ENCODE measurements at places on chromosomes 2 and 18.

GRCh38 chr2:23476786-23477185 lies 91.8 kb downstream of the KLHL29 start:
- no peak for DNase-seq

DNA sequence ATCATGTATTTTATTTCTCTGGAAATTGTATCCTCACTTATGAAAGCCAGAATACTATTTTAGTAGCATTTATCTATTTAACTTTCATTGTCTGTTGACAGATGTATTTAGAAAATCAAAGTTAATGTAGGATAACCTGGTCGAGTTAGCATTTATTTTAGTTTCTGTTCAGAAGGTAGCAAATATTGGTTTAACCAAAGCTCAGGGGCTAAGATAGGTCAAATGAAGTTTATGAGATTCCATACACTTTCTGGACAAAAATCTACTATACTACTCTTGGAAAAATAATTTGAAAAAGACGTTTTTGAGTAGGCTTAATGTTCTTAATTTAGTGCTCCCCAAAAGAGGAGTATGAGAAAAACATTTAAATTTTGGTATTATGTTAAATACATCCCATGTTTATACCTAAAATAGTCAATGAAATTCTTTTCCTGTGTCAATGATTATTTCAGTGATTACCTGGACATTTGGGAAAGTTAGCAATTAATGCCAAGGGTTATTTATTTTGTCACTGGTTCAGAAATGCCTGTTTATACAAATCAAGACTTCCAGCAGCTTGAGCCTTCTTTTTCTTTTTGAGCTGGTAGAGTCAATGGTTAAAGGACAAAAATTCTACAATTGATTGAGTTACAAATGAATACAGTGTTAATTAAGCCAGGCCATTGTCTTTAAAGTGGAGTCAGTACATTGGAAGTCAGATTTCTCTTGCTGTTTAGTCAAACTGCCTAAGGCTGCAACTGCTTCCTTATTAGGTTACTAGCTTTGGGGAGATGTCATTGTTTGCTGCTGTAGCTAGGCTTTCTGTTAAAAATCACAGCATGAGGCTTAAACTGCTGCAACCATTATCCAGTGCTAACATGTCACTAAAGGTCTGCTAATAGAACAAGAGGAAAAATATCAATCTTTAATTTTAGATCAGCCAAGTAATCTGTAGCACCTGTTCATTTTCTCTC lies 182.3 kb downstream of the CAMKMT start:
- DNase-seq: no peak

- peak; percentile 92 for DNase-seq
Observed at GRCh38 chr2:38947241-38948239, 57.9 kb downstream of the ARHGEF33 start.

DNA sequence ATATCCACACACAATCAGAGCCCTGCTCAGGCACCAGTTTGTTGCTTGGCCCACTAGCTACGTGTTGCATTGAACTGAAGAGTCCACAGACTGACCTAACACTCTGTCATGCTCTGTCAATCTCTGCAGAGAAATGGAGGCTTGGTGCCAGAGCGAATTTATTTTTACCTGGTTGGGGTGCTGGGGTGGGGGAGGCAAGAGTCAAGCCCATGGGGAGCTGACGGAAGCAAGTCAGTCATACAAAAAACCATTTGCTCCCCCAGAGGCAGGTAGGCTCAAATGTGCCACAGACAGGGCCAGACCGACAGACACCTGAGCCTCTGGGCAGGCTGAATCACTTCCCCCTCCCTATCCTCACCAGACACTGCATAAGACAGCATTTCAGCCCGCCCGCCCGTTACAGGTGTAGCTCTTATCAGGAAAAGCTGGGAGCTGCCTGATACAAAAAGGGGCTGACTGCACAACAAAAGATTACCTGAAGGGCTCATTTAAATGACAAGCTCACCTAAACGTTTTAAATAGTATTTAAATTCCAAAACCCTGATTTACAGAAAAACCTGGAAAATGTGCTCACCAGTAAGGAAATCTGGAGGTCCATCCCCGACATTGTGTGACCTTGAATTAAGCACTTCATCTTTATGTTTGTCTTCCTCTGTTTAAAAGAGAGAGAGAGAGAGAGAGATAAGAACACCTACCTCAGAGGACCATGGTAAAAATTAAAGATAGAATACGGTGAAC lies 2.1 kb upstream of the PCBP1 start:
- DNase-seq: peak; percentile 31

DNA sequence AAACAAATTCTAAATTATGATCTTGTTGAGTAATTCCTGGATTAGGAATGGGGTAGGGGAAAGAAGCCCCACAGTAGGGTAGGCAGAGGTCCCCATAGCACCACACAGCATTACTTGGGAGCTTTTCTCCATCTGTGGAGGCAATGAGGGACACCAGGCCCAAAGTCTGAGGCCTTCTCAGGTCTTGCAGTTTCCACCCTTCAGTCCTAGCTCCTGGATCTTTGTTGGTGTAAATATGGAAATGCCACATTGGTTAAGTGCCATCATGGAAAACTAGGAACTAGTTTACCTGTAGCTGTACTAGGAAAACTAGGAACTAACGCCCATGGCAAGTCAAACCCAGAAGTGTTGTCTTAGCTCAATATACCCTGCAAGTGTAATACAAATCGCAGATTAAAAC lies 113.3 kb upstream of the DAPL1 start:
- DNase-seq: no peak

DNA sequence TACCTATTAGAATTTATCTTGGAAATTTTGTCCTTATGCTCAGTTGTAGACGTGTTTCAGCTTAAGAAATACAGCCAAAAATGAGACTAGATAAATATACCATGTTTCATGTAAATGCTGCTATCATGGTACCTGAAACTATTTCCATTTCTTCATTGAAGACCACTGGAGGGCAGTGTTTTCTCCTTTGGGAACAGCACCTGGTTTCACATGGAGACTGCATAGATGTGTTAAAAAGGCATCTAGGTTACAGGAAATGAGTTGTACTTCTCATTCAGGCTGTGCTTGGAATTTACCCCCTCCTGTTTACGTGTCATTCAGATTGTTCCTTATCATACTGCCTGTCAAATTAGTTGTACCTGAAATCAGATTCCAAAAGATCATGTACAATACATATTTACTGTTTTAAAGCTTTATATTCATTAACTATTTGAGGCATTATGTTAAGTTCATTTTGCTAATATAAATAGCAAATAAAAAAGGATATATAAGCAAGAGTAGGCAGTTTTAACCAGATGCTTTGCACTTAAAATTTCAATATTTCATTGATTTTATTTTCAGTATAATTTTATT lies 57.3 kb upstream of the PSMD14 start:
- peak; percentile 30 for DNase-seq

DNA sequence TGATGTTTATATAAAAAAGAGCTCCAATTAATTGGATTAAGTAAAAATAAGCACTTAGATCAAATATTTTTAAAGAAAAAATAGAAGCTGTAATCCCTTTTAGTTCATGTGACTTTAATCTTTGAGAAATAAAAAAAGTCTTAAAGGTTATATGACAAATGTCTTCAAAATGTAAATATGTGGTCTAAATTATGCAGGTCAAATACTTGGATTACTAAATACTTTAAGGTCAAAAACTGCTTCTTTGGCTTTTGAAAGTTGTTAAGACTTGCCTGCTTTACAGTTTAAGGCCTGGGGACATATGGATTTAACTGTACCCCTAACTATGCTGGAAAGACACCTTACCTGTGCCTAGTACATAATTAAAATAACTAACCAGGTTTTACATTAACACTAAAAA lies 15.5 kb upstream of the PDK1 start:
- no peak for DNase-seq

- no peak for DNase-seq
Observed at GRCh38 chr2:120338015-120338414, 7.9 kb upstream of the INHBB start.

DNA sequence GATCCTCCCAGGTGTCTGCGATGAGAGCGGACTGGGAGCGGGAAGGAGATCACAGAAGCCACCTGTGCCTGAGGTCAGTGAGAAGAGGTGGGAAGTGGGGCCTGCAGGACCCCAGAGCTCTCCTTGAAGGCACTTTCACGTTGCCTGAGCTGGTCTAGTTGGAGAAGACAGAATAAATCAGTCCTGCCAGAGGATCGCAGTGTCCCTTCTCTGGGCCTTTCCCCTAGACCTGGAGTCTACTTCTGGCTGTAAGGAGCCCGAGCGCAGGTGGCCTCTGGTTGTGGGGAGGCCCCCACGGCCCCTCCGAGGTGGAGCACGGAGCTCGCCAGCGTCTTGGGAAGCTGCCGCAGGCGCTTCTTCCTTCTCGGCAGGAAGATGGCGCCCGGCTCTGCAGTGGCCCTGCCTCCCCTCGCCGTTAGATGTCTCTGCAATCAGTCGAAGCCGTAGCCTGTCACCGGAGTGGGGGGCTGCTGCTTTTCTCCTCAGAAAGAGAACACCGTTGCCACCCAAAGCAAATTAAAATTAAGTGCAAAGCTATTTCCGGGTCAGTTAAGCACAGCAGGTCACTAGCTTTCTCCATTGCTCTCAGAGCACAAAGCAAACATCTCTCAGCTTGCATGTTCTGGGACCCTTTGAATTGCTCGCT lies 212.0 kb upstream of the MYT1L start:
- DNase-seq: no peak

DNA sequence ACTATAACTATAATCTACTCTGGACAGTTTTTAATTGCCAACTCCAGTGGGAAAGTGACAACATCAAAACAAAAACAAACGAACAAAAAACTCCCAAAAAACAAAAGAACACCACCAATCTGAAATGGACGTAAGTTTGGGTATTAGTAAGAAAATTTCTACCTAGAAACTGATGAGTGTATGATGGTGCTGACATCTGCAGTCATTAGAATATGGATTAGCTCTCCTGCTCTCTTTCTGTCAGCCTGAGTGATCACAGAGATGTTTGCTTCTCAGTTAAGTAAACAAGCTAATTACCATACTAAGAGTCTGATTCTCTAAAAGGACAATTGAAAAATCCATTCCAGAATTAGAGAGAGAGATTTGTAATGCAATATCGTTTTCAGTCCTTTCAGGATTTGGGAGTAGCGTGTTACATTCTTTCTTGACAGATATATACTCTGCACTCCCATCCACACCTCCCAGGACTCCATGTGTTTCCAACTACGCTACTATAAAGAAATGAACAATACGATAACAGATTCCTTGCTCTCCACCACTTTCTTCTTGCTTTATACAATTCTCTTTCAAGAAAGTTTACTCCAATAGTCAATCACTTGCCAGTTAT lies 1347.4 kb upstream of the PIK3C3 start:
- no peak for DNase-seq

GRCh38 chr18:2096551-2096950 lies 474.8 kb downstream of the METTL4 start:
- no peak for DNase-seq

DNA sequence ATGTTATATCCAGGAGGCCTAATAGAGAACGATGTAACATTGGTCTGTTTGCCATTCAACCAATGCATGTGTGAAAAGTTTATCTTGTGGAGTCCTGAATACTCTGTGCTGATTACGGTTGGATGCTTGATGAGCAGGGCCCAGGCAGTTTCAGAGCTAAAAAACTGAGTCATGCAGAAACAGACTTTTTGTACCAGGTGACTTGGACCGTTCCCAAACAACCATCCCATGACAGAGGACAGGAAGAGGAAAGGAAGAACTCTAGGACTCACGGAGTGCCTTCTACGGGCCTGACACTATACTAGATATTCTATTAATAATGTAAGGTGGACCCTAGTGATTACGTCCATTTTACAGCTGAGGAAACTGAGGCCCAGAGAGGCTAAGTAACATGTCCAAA lies 142.1 kb downstream of the ARHGAP28 start:
- DNase-seq: no peak

GRCh38 chr2:68195096-68195495 lies 37.4 kb downstream of the PNO1 start:
- no peak for DNase-seq

GRCh38 chr2:7766088-7766722 lies 849.0 kb downstream of the RNF144A start:
- DNase-seq: no peak

GRCh38 chr2:83162421-83162820 lies 1296.7 kb downstream of the SUCLG1 start:
- no peak for DNase-seq

DNA sequence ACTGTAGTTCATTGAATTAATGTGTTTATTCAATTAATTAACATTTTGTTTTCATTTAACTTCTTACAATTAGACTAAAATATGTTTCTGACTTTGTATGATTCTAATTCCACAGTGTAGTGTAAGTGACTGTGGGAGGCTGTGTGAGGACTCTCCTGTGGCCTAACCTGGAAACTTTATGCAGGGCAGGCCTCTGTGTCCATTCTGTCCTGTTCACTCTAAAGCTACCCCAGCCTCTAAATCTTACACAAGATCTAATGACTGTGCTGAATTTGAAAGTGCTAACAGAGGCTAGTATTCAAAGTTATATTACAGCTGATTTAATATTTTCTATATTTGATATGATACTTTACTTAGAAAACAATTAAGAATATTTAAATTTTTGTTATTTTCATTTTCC lies 270.5 kb upstream of the CDH19 start:
- no peak for DNase-seq

DNA sequence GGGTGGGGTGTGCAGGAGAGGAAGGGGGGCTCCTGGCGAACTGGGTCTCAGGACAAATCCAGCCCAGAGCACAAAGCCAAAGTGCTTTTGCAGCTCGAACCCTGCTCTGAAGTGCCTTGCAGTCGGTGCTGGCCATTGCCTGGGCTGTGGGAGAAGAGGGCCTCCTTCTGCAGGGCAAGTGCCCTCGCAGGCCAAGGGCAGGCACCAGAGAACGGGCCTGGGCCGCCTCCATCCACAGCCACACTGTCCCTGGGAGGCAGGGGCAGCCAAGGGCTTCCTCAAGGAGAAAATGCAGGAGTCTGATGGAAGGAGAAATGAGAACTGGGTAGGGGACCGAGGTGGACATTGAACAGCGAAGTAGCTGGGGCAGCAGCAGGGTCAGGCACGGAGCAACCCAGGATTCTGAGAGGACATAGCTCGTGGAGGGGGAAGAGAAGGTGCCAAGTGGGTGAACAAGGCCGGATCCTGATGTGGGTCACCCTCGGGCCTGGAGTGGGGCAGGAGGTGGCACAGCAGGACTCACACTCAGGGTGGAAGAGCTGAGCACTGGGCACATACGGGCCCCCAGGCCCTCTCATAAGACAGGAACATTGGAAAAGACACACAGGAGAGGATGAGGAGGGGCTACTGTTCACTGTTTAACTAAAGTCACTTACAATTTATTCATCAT lies 312.8 kb upstream of the SALL3 start:
- DNase-seq: no peak

DNA sequence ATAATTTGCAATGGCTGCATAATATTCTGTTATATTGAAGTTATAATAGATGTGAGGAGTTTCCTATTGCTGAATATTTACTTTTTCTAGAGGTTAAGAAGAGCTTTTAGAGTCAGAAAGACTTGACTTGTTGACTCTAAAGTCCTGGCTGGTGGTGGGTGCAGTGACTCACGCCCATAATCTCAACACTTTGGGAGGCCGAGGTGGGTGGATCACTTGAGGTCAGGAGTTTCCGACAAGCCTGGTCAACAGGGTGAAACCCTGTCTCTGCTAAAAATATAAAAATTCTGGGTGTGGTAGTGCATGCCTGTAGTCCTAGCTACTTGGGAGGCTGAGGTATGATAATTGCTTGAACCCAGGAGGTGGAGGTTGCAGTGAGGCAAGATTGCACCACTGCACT lies 33.9 kb upstream of the ATIC start:
- peak; percentile 15 for DNase-seq

- no peak for DNase-seq
Observed at GRCh38 chr2:96923810-96924774, 54.2 kb upstream of the SEMA4C start.

- DNase-seq: peak; percentile 81
Observed at GRCh38 chr2:100178085-100178788, 35.8 kb upstream of the AFF3 start.
